Cardiac muscle cell (in vitro differentiated cells and primary cell): ENCODE measurements at places on chromosomes 3 and 15. TPM values are rescaled to one million over a fixed set of nuclear protein-coding genes. Genes with fewer than 3 reads are reported as not detected.
A peak's percentile ranks its signal among the peaks of the same experiment; 100 is the strongest.

GRCh38 chr3:46681856-46682540, 11.5 kb downstream of the ALS2CL start:
- no peak for DNase-seq

GRCh38 chr15:98727115-98728040, 79.0 kb downstream of the IGF1R start:
- peak; percentile 85 for DNase-seq

DNA sequence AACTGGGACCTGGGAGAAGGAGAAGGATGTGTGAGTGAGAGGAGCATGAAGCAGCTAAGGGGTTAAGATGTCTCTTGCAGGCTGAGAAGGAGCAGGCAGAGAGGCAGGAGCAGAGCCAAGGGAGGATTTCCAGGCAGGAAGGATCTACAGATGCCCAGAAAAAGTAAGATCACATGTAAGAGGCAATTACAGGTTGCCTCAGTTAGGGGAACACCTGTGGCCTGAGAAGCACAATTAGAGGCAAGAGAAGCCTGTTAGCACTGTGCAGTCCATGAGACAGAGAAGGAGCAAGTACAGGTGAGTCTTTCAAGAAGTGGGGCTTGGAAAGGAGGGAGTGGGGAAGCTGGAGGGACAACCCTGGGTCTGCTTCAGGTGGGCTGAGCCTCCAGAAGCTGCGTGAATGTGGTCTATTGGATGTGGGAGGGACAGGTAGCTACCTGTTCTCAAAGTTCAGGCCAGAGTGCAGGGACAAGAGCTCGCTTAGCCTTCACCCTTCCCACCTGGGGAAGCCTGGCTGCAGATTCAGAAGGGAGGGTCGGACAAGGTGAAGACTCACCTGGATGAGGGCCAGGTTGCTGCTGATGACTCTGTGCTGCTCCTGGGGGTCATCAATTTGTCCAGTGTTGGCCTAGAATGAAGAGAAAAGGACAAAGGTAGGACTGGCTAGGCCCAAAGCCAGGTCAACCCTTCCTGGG, 50.7 kb downstream of the SLC41A3 start:
- no peak for DNase-seq

GRCh38 chr3:54427501-54427900, 305.1 kb downstream of the CACNA2D3 start:
- no peak for DNase-seq

DNA sequence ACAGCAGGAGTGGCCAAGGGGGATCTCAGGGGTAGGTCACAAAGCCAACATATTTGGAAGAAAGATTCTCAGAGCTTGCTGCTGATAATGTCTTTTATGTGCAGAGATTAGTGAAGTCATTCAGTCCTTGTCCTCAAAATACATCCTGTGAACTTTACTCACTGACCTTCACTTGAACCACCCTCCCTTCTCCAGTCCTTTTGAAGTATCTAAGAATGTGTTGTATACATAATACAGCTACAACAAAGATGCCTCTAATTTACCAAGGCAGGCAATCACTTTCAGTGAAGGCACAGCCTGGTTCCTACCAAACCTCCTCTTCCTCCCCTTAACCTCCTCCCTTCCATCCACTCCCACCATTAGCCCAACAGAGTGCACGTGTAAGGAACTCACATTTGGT, 38.3 kb downstream of the ETV5 start:
- no peak for DNase-seq

Gene CKMT1A
- total RNA-seq, result 1.4 and 5.9 TPM in 2 replicates

Gene WDR93
- total RNA-seq, result 0.06 and 0.70 TPM in 2 replicates
